Immature natural killer cell (primary cell): ENCODE measurements at places on chromosomes 13 and 19. TPM values are rescaled to one million over a fixed set of nuclear protein-coding genes. Genes with fewer than 3 reads are reported as not detected.

- peaks cover 4% of the 10 kb centered on the region for H3K27me3 ChIP-seq
- peak overlapping the region; percentile 62 for H3K27ac ChIP-seq
- H3K4me1 ChIP-seq = peaks cover 35% of the 10 kb centered on the region
- H3K36me3 ChIP-seq = peaks cover 7% of the 10 kb centered on the region
Measured at GRCh38 chr13:107450431-107450830, 764.9 kb downstream of the LIG4 start.

DNA sequence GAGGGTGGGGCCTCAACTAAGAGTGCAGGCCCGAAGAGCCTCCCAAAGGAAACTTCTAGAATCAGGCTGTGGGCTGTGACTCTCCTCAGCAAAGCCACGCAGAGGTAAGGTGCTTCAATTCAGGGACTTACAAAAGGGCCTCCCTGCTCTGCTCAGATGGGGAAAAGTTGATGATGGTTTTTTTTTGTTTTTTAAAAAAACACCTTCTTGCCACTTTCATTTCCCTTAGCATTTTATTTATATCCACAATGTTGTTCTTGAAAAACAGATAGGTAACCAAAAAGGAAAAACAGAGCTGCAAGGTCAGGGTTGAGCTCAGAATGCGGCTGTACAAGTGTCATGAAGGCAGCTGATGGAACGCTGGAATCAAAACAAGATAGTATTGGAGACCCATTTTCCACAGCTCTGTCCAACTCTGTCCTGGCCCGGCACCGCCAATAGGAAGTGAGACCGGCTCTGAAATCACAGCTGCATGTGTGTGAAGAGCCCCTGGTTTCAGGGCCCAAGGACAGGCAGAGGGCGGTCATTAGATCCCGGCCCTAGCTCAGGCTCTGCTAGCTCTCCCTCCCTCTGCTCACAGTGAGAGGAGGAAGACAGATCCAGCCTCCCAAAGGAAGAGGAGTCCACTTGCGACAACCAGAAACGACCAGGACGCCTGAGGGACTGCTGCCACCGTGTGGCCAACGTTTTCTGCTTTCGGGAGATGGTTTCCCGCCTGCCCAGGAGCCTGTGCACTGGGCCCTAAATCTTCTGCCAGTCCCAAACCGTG is 58.3 kb downstream of the KLF2 start:
- H3K27ac ChIP-seq = peak overlapping the region; percentile 96
- peak overlapping the region; percentile 90 for H3K4me3 ChIP-seq
- peaks cover 69% of the 10 kb centered on the region for H3K4me1 ChIP-seq
- H3K27me3 ChIP-seq = peaks cover 2% of the 10 kb centered on the region
- peaks cover 34% of the 10 kb centered on the region for H3K36me3 ChIP-seq

GRCh38 chr13:52447354-52447753 is 3.1 kb downstream of the VPS36 start:
- no peaks in the 10 kb centered on the region for H3K36me3 ChIP-seq
- H3K4me3 ChIP-seq = no peak overlapping the region
- DNase-seq = no peak
- no peaks in the 10 kb centered on the region for H3K27me3 ChIP-seq
- H3K27ac ChIP-seq = no peak overlapping the region

DNA sequence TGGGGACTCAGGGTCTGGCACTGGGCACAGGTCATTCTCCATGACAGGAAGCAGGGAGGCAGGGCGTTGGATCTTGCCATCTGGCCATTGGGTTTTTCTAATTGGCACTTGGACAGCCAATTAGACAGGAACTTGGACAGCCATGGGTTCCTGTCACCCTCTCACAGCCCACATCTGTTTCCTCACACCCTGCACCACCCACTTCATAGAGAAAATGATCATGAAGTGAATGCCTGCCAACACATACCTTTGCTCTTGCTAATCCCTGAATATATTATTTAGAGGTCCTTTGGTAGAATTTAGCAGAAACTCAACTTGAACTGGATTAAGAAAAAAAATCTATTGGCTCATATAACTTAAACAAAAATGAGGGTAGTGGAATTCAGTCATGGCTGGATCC is 4.9 kb upstream of the OLFM2 start:
- H3K27ac ChIP-seq = no peak overlapping the region
- H3K36me3 ChIP-seq = no peaks in the 10 kb centered on the region
- no peak for DNase-seq

DNA sequence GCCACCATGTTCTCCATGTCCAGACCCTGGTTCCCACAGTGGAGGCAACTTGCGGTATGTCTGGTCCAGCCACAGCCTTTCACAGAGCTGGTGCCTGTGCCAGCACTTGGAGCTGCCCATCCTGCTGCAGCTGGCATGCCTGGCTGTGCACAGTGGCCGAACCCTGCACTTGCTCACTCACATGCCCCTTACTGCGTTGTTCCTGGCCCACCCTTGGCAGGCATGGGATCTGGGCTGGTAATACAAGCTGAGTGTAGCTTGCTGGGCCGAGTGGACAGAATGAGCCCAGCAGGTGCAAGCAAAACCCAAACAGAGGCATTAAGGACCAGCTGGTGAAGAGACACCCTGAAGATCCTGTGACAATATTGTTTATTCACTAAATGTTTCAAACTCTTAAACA is 583.9 kb upstream of the SLITRK6 start:
- no peaks in the 10 kb centered on the region for H3K36me3 ChIP-seq
- H3K4me1 ChIP-seq = no peaks in the 10 kb centered on the region
- no peak for DNase-seq
- no peak overlapping the region for H3K27ac ChIP-seq
- no peaks in the 10 kb centered on the region for H3K27me3 ChIP-seq

Gene KLK13
- not detected for polyA plus RNA-seq
